ENCODE measurements at places on chromosomes 1 and 21.

DNA sequence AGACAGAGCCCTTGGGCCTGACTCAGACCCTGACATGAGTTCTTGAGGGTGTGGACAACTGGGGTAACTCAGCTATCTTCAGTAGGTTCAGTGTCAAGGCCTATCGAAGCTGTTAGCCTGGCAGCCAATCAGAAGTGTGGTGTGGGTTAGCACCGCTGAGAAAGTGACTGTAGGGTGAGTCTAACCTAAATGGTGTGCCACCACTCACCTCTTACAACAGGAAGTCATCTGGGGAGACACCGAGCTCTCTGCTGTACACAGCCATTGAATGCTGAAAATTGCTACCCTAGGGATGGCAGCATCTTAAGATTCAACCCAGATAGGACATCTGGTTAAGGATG, 44.6 kb downstream of the RASSF5 start:
- no peak for DNase-seq

DNA sequence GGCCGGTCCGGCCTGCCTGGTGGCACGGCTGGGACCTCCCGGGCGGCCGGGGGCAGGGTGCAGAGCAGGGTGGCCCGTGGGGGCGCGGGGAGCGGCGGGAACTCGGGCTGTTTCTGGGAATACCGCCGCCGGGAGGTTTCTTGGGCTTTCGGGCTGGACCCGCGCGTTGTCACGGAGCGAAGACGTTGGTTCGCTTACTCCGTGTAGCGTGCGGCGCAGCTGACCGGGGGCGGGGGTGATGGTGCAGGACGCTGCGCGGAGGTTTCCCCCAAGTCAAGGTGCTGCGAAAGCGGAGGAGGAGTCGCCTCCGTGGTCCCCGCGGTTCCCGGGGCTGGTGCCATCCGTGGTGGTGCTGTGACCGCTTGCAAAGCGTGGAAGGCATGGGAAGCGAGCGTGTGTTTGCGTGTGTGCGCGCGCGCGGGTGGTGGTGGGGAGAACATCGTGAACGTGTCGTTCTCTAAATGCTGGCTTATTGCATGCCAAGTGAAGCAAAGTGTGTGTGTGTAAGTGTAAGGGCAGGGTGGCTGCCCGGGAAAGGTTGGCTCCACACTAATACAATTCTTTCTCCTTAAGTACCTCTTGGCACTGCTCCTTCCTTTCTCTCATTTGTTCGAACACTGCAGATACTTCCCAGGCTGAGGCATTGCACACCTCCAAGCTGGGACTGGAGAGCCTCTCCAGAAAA, 1.1 kb downstream of the RYR2 start:
- no peak for DNase-seq

DNA sequence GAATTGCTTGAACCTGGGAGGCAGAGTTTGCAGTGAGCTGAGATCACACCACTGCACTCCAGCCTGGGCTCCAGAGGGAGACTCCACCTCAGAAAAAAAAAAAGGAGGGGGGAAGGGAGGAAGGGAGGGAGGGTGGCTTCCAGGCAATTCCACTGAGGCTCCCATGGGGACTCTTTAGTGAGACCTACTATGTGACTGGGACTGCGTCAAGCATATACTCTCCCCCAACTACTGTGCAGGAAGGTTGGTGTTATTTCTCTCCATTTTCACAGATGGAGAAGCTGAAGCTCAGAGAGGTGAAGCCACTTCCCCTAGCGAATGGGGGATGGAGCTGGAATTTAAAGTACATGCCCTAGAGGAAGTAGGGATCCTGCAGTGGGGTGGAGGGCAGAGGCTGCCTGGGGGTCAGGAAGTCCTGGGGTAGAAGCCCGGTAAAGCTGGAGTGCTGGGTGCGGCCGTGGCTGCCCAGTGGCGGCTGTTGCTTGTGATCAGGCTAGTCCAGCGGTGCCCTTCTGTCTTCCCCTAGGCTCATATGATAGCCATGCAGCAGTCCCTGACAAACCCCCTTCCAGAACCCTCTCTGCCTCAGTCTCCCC, 40.3 kb downstream of the RAP1GAP start:
- no peak for DNase-seq

GRCh38 chr21:45977396-45977795, 4.2 kb upstream of the COL6A1 start:
- DNase-seq = no peak

GRCh38 chr1:245996811-245997210, 510.3 kb downstream of the SMYD3 start:
- DNase-seq = no peak

DNA sequence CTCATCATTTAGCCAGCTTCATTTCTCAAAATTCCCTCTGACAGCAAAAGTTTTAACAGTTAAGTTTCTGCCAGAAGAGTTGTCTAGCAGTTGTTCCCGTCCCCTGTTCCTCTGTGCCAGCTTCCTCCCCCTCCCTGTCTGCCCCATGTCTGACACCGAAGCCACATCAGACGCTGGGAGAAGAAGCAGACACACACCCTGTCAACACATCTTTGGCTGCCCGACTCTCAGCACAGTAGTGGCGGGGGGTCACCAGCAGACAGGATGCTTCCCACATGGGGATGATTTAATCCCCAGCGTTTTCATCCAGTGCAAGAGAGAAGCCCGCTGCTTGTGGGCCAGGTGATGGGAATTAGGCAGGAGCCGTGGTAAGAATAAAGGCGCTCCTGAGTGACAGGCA, 379.4 kb upstream of the RUNX1 start:
- DNase-seq = no peak

DNA sequence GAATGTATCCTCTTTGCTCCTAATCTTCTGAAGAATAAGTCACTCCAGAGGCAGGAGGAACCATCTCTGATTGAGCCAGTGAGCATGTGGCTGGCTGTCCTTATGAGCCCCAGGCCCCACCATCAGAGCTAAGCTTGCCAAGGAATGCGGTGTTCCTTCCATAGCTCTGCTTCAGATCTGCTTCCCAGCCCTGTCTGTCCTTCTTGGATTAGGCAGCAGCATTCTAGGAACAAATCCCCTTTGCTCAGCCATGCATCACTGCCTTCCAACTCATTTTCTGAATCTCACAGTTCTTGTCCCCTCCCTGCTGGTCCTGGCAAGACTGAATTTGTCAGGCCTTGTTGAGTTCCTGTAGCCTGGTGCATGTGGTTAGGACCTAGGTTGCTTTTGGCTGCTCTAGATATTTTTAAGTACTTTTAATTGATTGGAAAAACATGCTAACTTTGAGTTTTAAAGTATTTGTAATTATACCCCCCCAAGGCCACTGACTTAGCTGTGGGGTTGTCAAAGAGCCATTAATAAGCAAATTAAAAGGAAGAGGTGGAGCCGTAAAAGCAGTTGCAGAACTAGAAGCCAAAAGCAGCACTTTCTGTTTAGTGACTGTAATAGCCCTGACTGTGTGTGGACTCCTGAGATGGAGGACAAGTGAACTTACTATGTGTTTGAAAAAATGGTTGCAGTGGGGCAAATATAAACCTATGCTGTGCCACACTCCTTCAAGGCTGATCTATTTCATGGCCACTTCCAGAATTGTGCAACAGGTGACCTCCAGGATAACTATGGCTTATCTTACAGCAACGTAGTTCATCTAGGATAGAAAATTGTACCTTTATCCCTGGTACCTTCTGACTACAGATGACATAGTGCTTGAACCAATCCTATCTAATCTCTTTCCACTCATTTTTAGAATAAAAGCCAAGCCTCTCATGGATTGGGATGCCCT, 61.3 kb upstream of the BACH1 start:
- DNase-seq = no peak

- no peak for DNase-seq
These were observed 187.3 kb downstream of the SLC44A5 start for GRCh38 chr1:75423616-75424015.

DNA sequence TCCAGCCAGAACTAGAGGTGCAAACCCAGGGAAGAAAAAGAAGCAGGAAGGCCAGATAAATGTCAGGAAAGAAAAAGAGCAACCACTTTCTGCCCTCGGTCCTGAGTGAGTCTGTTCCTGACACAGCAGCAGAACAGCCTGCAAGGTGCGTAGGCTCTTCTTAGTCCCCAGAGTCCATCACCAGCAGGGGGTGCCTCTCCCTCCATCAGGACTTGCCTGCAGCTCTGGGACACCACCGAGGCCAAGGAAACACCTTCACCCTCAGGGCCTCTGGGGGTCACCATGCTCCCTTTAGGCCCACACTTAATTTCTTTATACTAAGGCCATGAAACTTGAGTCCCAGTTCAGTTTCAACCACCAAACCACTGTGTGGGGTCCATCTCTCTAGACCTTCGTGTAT, 43.7 kb upstream of the NFASC start:
- DNase-seq = no peak

DNA sequence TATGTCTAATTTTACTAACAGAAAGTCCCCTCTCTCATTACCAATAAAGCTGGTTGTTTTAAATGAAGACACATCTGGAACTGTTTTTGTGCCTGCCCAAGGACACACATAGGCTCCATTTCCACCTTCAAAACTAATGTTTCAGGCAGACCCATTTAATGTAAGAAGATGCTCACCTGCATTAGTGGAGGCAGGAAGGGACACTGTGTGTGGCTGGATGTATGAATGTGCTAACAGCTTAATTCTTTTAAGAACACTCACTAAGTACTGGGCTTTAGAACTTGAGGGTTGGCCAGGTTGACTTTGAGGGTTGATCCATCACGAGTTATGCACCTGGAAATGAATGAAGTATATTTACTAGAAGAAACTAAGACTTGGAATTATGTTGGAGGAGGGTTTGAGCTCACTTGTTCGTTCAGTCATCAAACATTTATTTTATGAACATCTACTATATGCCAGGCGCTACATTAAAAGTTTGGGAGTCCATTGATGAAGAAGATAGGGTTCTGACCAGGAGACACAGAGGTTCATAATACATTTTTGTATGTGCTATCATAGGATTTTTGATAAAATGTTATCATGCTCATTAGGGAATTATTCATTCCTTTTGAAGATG, 5.4 kb downstream of the JUN start:
- no peak for DNase-seq

DNA sequence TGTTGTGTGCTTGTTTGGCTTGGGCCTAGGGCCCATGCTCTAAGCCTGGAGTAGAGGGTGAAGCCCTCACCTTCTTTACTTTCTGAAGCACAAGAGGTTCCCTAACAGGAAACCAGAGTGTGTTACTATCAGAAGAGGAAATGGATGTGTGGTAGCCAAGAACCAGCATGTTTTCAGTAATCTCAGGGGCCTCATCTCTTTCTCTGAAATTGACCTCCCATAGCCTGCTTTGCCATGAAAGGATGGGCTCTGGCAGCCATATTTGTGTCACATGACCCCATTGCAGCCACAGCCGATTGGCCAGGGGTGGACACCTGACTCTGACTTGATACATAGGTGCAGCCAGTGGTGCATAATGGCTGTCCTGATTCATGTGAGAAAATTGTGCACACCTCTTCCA, 18.6 kb downstream of the A3GALT2 start:
- DNase-seq = no peak

GRCh38 chr1:160108888-160109662, 6.5 kb upstream of the ATP1A2 start:
- no peak for DNase-seq

- DNase-seq = no peak
These were observed 18.8 kb downstream of the RGS13 start for GRCh38 chr1:192654591-192655251.

GRCh38 chr1:6634371-6635052, 9.8 kb downstream of the THAP3 start:
- DNase-seq = no peak
